A549 treated with AZD2906 at 1 μM for 4 hours (cell line): ENCODE measurements at places on chromosomes 2 and 18. TPM values are rescaled to one million over a fixed set of nuclear protein-coding genes. Genes with fewer than 3 reads are reported as not detected.

MRPL53 gene
- total RNA-seq: 93.9 to 164 TPM (median 141 TPM) in 5 replicates

NEB gene
- total RNA-seq: 0.17 to 0.34 TPM (median 0.20 TPM) in 5 replicates

MALL gene
- 115 to 148 TPM (median 127 TPM) in 5 replicates for total RNA-seq

PLGLB2 gene
- total RNA-seq: 0.10 to 0.33 TPM (median 0.19 TPM) in 5 replicates

INPP5D gene
- 0.49 to 0.74 TPM (median 0.53 TPM) in 5 replicates for total RNA-seq

PSMA8 gene
- not detected in 5 replicates for total RNA-seq

PDE1A gene
- total RNA-seq: 0.15 to 0.30 TPM (median 0.19 TPM) in 5 replicates

SERPINB4 gene
- total RNA-seq: 0.06 to 0.17 TPM (median 0.10 TPM) in 5 replicates

LYG1 gene
- total RNA-seq: 1.0 to 2.2 TPM (median 1.7 TPM) in 5 replicates

UGT1A4 gene
- total RNA-seq: 0.06 to 0.11 TPM (median 0.06 TPM) in 3 of 5 replicates, not detected in the others

FBXO36 gene
- 0.93 to 1.7 TPM (median 1.3 TPM) in 5 replicates for total RNA-seq

PGAP1 gene
- 2.0 to 2.5 TPM (median 2.3 TPM) in 5 replicates for total RNA-seq

CCDC150 gene
- 3.9 to 4.5 TPM (median 4.1 TPM) in 5 replicates for total RNA-seq

ALKAL2 gene
- total RNA-seq: not detected in 5 replicates

CD207 gene
- total RNA-seq: not detected in 5 replicates

KCNE4 gene
- 0.37 to 0.56 TPM (median 0.48 TPM) in 5 replicates for total RNA-seq

GNAL gene
- 4.9 to 6.6 TPM (median 5.5 TPM) in 5 replicates for total RNA-seq

UNC80 gene
- not detected in 5 replicates for total RNA-seq

IL1A gene
- total RNA-seq: 0.14 to 0.31 TPM (median 0.24 TPM) in 5 replicates

XRCC5 gene
- 156 to 215 TPM (median 173 TPM) in 5 replicates for total RNA-seq

DAW1 gene
- 2.1 to 3.4 TPM (median 2.2 TPM) in 5 replicates for total RNA-seq

CERKL gene
- 0.30 to 0.46 TPM (median 0.33 TPM) in 5 replicates for total RNA-seq

APOB gene
- total RNA-seq: under 0.01 to 0.14 TPM (median 0.04 TPM) in 4 of 5 replicates, not detected in the other

TXNDC9 gene
- total RNA-seq: 39.1 to 50.7 TPM (median 39.6 TPM) in 5 replicates

TRIM43 gene
- 0.07 to 0.23 TPM (median 0.09 TPM) in 4 of 5 replicates, not detected in the other for total RNA-seq

C2orf92 gene
- 0.33 to 1.0 TPM (median 0.79 TPM) in 5 replicates for total RNA-seq

IL36A gene
- total RNA-seq: not detected in 5 replicates

HOXD4 gene
- total RNA-seq: 0.15 to 0.52 TPM (median 0.38 TPM) in 5 replicates

HOXD1 gene
- total RNA-seq: 0.08 to 0.27 TPM (median 0.26 TPM) in 5 replicates

COL4A3 gene
- 0.60 to 0.96 TPM (median 0.80 TPM) in 5 replicates for total RNA-seq

TTC32 gene
- 11.5 to 14.5 TPM (median 12.3 TPM) in 5 replicates for total RNA-seq

TTC21B gene
- total RNA-seq: 2.8 to 6.0 TPM (median 3.9 TPM) in 5 replicates

POMC gene
- 0.06 TPM in 1 of 5 replicates, not detected in the others for total RNA-seq

SLC9A4 gene
- not detected in 5 replicates for total RNA-seq

BMP10 gene
- total RNA-seq: not detected in 5 replicates

DYNAP gene
- not detected in 5 replicates for total RNA-seq

FIGLA gene
- total RNA-seq: not detected in 5 replicates

ACADL gene
- total RNA-seq: 0.03 to 0.09 TPM (median 0.07 TPM) in 4 of 5 replicates, not detected in the other

LYPD1 gene
- 13.7 to 20.5 TPM (median 15.7 TPM) in 5 replicates for total RNA-seq

TPO gene
- total RNA-seq: 0.08 to 0.28 TPM (median 0.15 TPM) in 5 replicates
